AG04449 (cell line): ENCODE measurements at places on chromosomes 7 and 10.

GRCh38 chr10:71065659-71066058, 146.7 kb upstream of the UNC5B start:
- DNase-seq, result no peak

- DNase-seq, result no peak
These were observed 27.5 kb downstream of the ADD3 start for GRCh38 chr10:110035070-110035921.

DNA sequence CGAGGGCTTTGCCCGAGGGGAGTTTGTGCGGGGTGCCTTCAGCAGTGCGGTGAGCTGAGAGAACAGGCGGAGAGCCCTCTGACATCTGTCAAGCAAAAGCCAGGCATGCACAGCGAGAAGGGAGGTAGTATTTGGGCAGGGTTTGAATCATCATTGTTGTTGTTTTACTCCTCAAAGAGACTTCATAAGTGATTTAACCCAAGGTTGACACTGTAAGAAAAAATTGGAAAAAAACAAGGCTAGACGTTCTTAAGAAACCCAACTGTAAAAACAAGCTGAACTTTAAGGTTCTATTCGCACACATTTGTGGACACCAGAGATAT, 1.3 kb downstream of the ADAM22 start:
- no peak for DNase-seq

- no peak for DNase-seq
These were observed 358.5 kb downstream of the TFEC start for GRCh38 chr7:115672024-115672423.

DNA sequence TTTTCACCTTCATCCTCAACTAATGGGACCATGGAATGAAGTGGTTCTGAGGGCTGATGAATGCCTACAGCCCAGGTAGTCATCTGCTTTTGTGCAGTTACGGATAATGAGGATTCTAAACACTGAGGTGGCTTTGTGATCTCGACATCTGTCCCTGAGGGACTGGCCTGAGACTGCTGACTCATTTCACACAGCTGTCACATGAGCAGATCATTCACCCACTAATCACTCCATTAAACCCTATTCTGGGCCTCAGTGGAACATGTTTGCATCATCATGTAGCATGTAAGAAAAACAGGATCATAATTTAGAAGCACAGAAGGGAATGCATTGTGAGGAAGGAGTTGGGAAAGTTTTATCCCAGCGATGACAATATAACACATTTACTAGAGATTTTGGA, 79.4 kb upstream of the FEZF1 start:
- no peak for DNase-seq

- DNase-seq, result no peak
These were observed 162.8 kb upstream of the SEMA3C start for GRCh38 chr7:81081616-81082015.

DNA sequence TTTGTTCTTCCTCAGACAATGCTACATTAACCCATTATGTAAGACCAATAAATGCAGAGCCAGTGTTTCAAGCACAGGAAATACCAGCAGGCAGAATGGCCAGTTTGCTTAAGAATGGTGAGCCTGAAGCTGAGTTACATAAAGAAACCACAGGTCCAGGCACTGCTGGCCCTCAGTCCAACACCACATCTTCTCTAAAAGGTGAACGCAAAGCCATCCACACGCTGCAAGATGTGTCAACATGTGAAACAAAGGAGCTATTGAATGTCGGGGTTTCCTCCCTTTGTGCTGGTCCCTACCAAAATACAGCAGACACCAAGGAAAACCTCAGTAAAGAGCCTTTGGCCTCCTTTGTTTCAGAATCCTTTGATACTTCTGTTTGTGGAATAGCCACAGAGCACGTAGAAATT, 63.8 kb downstream of the TASOR2 start:
- no peak for DNase-seq

- DNase-seq, result no peak
These were observed 10.6 kb upstream of the CPVL start for GRCh38 chr7:29156907-29157452.

GRCh38 chr7:119397156-119397555, 875.8 kb upstream of the KCND2 start:
- DNase-seq, result no peak

GRCh38 chr7:15403315-15403714, 158.5 kb downstream of the AGMO start:
- DNase-seq, result no peak

DNA sequence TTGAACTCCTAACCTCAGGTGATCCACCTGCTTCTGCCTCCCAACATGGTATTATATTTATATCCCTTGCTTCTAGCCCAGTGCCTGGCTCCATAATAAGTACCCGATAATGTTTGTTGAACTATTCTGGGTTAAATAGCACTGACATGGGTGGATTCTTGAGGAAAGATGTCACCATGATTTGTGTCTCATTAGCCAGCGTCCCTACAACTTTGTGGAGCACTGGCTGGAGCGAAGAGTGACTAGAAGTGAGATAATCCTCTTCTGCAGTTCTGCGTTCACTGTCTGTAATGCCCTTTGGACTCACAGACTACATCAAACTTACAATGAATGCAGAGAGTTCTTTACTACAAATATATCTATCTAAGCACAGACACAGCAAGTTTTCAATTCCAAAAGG, 16.9 kb upstream of the AKR1E2 start:
- DNase-seq, result no peak

GRCh38 chr10:109735776-109736175, 187.5 kb downstream of the XPNPEP1 start:
- no peak for DNase-seq

GRCh38 chr7:138460176-138460648, at the start of gene TRIM24:
TSS of gene TRIM24 (plus strand) at chr7:138460259. CDS start at chr7:138460549, 290 bp downstream.
- no peak for DNase-seq

GRCh38 chr7:53500076-53500475, 464.6 kb downstream of the POM121L12 start:
- no peak for DNase-seq

DNA sequence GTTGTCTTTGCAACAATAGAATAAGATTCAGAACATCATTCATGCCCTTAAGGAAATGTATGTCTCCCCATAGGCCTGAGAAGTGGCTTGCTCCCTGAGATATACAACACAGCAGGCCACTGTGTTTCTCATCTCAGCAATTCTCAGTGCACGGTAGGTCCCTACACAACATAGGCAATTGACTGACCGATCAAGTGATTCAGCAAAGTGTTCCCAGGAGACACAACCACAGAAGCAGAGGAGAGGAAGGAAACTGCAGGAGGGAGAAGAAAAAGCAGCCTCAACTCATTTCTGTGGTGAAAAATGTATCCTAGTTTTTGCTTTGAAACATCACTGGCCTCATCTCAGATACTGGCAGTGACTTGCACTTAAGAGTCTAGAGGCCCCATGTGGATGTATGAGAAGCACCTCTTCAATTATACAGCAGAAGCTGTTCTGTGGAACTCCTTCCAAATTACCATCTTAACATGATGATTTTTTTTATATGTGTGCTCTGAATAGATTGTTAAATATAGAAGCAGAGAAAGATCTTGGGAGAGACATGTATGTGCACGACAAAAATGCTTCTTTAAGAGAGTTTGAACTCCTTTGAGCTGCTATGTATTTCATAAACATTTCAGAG, 306.8 kb downstream of the XPNPEP1 start:
- no peak for DNase-seq

GRCh38 chr7:129702316-129702715, 90.8 kb downstream of the NRF1 start:
- DNase-seq, result peak; percentile 28

DNA sequence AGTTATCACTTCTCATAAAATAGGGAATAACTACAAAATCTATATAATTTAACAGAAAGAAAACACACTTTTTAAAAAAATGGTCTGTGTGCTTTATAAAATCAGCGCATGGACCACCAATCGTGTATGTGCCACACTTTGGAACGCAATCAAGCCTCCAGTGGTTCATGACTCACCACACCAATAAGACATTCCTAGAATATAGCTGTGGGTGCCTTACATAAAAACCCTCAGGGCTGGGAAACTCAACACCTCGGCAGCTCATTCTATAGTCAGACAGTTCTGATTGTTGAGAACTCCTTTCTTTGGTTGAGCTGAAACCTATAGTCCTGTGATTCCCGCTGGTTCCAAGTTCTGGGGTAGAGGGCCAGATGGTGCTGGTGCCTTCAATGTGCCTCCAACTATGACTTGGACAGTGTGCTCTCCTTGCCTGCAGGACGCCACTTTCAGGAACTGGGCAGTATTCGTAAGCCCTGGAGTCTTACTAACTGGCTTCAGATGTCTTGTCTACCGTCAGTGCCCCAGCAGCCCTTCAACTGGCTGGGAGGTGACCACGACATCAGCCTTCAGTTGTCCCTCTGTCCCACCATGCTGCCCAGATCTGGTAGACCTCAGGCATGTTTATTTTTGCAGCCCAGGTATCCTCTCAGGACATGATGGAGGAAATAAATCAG, 135.7 kb upstream of the GDF10 start:
- peak; percentile 70 for DNase-seq

DNA sequence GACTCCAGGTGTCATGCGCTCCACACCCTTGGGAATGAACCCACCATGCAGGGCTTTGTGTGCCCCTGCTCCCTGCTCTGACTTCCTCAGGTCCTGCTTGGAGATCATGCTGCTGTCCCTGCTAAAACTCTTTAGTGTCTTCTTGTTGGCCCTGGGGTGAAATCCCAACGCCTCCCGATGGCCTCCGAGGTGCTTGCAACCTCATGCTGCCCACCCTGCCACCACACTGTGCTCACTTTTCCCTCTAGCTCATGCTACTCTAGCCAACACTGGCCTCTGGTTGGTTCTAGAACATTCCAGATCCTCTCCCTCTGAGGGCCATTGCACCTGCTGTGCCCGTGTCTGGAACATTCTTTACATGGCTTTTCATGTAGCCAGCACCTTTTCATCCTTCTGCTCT, 227.7 kb downstream of the ADAM12 start:
- DNase-seq, result no peak

DNA sequence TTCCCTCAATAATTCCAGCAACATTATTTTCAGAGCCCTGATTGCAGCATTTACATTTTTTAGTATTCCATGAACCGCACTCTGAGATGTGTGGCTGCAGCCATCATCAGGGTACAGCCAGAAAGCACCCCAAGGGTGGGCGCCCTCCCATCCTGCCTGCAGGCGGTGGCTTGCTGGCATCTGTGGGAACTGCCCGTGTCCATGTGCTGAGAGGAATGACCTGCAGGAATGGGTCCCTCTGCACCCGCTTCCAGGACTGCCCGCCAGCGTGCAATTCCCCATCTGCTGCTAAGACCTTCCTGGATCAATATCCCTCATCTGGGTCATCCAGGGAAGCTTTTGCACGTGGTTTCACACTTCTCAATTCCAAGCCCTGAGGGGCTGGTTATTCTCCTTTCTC, 32.8 kb upstream of the NUB1 start:
- DNase-seq, result no peak

GRCh38 chr7:50293509-50294179, 10.9 kb upstream of the IKZF1 start:
- no peak for DNase-seq

- DNase-seq, result no peak
These were observed 130.9 kb upstream of the MKLN1 start for GRCh38 chr7:131196803-131197202.

GRCh38 chr10:33421789-33422462, 87.5 kb upstream of the NRP1 start:
- DNase-seq, result peak; percentile 77

- no peak for DNase-seq
These were observed 13.2 kb upstream of the GOLGA7B start for GRCh38 chr10:97836446-97836845.

- DNase-seq, result no peak
These were observed 260.1 kb upstream of the LRRN3 start for GRCh38 chr7:110830778-110831177.

GRCh38 chr7:47366960-47367359, 215.0 kb downstream of the TNS3 start:
- no peak for DNase-seq
